ENCODE measurements at places on chromosomes 5 and 9.

DNA sequence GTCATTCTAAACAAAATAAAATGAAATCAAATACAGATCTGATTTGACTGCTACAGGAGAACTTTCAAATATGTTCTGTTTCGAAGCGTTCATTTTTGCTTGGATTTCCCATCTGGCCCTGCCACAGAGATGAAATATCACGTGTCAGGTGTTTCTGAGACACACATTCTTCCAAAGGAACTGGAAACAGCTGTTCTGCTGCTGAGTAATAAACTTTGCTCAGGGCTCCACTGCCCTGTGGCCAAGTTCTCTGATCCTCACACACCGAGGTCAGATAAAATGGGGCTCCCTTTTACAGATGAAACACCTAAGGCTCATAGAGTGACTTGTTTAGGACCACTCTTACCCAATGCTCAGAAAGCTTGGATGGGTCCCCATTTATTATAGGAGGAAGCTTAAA lies 42.5 kb downstream of the FRMPD1 start:
- DNase-seq, result no peak

- no peak for DNase-seq
Observed at GRCh38 chr5:158124606-158125316, 265.8 kb upstream of the CLINT1 start.

- no peak for DNase-seq
Observed at GRCh38 chr5:17316970-17317459, 99.6 kb downstream of the BASP1 start.

DNA sequence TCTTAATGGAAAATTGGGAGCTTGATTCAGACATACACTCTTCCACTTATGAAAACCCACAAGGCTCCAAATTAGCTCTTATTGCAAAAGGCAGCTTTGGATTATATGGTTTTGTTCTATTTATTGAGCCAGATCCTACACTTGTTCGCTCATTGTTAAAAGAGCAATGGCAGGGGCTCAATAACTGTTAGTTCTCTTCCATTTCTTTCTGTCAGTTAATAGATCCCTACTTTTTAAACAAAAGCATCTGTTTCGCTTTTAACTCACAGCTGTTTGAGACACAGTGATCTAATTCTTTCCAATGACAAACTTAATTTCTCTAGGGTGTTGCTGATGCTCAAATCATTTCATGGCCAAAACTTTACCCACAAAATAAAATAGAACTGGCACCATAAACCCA lies 11.7 kb downstream of the C5 start:
- no peak for DNase-seq

- DNase-seq, result no peak
Observed at GRCh38 chr5:74579215-74579614, 61.3 kb downstream of the ENC1 start.

GRCh38 chr5:139105621-139106071 lies 92.5 kb downstream of the SIL1 start:
- DNase-seq, result no peak

GRCh38 chr9:132288361-132288760 lies 66.4 kb downstream of the SETX start:
- DNase-seq, result no peak

DNA sequence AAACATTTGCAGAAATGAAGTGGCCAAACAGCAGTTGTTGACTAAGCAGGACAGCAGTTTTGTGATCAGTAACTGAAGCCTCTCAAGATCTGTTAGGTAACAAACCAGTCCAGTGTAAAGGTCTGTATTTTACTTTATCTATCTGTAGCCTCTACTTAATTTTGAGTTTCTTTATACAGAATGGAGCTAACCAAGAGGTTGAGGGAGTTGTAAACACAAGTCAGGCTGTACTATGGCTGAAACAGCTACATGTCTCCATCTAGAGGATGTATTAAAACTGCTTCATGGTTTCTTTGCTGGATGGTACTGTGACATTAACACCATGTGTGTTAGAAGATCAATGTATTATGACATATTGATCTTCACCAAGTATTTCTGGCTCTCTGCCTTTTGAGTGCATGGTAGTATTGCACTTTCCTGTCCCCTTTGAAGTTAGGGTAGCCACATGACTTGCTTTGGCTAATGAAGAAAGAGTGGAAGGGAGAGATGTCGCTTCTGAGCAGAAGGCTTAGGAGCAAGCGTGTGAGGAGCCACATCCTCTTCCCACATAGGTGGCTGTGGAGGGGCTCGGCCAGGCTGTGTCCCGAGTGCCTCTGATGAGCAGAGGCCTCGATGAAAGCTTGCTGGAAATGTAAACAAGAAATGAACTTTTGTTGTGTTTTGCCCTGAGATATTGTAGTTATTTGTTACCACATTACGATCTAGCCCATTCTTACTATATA lies 105.6 kb upstream of the PCA3 start:
- no peak for DNase-seq

DNA sequence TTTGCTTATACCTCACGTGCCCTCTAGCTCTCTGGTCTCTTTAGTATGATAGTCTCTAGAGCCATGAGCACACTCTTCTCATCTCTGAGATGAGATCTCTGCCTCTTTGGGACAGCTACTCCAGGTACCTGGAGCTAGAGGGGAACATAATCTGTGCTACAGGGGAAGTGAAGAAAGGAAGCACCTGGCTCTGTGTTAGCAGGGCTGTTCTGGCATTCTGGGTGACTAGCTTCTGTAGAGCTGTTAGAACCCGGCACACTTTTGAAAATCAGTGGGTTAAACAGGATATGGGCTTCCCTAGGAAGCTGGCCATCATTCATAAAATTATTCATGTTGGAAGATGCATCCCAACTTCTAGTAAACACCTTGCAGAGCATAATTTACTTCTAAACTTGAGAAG lies 224.8 kb downstream of the MCTP1 start:
- no peak for DNase-seq

- no peak for DNase-seq
Observed at GRCh38 chr5:147190331-147190730, 44.5 kb upstream of the STK32A start.

DNA sequence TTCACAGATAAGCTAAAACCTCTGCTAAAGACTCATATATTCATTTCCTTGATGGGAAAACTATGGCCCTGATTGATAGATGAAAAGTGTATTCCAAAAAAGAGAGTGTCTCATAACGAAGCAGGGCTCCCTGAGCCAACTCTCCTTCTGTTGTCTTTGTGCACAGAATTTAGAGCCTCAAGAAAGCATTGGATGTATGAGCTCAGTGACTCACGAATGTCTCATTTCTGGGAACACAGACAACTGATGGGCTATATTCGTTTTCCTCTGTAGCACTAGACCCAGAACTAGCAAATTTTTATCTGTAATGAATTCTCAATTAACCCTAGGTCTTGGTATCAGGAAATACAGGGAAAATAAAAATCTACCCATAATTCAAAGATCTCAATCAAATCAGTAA lies 88.4 kb downstream of the LMNB1 start:
- DNase-seq, result no peak

GRCh38 chr9:87529671-87530070 lies 32.0 kb downstream of the DAPK1 start:
- DNase-seq, result no peak

DNA sequence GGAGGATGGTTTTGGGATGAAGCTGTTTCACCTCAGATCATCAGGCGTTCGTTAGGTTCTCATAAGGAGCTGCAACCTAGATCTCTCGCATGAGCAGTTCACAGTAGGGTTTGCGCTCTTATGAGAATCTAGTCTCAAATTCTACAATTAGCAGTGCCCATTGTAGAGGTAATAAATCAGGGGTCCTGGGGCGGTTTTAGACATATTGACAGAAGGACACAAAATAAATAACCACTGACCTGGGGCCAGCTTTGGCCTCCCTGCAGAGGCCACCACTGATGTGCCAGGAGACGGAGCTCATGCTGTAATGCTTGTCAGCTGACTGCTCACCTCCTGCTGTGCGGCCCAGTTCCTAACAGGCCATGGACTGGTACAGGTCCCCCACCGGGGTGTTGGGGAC lies 67.6 kb upstream of the SPATA31D4 start:
- DNase-seq, result no peak

DNA sequence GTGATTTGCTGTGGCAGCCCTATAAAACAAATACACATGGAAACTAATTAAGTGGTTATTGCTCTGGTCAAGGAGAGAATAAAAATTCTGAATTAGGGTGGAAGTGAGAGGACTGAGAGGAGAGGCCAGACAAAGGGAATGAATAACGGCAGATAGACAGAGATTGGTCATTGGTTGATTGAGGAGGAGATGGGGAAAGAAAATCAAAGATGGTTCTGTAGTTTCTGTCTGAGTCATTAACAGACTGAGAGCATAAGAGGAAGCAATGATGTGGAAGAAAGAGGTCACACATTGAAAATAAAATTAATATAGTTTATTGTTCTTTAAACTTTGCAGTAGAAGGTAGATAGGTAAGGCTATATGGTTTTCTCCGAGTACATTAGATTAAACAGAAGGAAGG lies 469.8 kb downstream of the ACTL7B start:
- no peak for DNase-seq

DNA sequence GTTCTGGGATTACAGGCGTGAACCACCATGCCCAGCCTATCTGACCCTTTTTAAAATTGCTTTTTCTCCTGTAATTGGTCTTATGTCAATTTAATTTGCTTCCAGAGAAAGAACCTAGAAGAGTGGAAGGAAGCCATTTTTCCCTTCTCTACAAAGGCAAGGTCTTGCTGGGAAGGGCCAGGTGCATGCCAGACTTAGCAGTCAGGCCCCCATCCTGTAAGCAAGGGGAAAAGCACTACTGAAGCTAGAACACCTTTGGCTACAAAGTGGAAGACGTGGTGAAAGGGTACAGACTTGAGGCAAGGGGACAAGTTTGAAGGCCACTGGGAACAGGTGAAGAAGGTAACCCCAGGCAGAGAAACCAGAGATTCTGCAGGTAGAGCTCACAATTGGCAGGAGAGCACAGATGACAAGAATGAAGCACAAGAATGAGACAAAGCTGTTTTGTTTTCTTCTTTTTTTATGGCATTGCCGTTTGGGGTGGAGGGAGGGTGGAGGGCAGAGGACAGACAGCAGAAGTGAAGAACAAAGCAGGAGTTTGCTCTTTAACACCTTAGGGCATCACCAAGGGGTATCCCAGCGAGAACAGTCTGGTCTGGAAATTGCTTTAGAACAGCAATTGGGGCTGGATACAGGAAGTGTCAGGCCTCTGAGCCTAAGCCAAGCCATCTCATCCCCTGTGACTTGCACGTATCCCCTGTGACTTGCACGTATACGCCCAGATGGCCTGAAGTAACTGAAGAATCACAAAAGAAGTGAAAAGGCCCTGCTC lies 72.9 kb downstream of the SERINC5 start:
- DNase-seq, result no peak
